Activated T-cell treated with anti-CD3 and anti-CD28 coated beads, Interleukin-2, amount 50 U/mL, for 48 hours (primary cell): ENCODE measurements at places on chromosomes 1 and 21.
A peak's percentile ranks its signal among the peaks of the same experiment; 100 is the strongest.

DNA sequence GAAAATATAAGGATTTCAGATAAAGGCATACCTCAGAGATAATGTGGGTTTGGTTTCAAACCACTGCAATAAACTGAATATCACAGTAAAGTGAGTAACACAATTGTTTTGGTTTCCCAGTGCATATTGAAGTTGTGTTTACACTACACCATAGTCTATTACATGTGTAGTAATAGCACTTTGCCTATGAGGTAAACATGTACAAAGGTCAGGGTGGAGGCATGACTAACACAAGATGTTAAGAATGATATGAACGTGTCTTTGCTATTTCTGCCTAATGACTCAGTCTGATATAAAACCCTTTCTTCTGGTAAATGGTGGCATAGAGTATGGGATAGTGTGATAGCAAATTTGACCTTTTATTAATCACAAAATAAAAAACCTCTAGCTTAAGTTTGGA, 621.5 kb upstream of the ADGRL2 start:
- no peak for DNase-seq

DNA sequence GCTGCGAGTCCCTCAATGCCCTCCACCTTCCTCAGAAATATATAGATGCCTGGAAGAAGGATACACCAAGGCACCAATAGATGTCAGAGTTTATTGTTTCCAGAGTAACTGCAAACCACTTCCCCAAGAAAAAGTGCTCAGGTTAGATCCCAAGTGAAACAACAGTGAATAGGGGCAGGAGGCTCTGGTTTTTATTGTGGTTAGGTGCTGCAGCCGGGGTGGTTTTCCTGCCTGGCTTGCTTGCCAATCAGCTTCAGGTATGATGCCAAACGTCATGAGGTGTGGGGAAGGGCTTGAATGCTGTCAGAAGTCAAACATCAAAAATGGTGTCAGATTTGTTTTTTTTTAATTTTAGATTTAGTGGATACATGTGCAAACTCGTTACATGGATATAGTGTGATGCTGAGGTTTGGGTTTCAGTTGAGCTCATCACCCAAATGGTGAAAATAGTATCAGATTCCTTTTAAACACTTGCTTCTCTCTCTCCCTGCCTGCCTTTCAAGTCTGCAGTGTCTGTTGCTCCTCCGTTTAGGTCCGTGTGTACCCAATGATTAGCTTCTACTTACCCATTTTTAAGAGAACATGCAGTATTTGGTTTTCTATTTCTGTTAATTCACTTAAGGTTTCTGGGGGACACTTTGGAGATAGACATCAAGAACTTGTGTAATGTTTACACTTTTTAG, 1317.0 kb downstream of the MRPL39 start:
- peak; percentile 21 for DNase-seq

DNA sequence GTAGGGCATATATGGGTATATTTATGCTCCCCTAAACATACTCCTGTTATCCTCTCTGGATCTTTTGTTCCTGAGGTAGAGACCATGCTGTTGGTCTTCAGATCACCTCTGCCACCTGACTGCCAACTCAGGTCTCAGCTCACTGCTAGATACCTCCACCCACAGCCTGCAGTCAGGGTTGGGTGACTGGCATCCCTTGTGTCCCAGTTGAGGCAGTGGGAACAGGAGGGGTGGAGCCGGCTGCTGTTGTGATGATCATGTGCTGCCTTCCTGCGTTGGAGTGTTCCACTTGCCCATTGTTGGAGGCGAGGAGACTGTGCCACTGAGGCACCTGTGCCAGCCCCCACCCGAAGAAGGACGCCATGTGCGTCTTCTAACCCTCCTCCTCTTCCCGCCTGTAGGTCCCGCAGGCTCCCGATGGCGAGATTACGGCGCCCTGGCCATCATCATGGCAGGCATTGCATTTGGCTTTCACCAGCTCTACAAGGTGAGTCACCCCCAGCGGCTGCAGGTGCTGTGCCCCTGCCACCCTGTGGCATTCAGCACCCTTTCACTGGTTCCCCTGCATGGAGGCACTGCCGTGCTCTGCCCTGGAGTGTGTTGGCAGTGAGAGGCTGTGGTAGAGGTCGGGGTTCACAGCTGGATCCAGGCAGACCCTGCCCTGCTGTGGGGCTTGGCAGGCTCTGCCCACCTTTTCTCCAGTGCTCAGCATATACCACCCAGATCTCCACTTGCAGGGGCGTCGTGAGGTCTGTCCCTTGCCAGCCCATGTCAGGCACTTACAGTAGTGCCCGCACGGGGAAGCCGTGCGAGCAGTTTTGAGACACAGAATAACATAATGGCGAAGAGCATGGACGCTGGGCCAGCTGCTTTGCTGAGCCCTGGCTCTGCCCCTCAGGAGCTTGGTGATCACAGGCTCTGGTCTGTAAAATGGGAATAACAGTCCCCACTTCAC, 143.5 kb downstream of the PEX14 start:
- no peak for DNase-seq

DNA sequence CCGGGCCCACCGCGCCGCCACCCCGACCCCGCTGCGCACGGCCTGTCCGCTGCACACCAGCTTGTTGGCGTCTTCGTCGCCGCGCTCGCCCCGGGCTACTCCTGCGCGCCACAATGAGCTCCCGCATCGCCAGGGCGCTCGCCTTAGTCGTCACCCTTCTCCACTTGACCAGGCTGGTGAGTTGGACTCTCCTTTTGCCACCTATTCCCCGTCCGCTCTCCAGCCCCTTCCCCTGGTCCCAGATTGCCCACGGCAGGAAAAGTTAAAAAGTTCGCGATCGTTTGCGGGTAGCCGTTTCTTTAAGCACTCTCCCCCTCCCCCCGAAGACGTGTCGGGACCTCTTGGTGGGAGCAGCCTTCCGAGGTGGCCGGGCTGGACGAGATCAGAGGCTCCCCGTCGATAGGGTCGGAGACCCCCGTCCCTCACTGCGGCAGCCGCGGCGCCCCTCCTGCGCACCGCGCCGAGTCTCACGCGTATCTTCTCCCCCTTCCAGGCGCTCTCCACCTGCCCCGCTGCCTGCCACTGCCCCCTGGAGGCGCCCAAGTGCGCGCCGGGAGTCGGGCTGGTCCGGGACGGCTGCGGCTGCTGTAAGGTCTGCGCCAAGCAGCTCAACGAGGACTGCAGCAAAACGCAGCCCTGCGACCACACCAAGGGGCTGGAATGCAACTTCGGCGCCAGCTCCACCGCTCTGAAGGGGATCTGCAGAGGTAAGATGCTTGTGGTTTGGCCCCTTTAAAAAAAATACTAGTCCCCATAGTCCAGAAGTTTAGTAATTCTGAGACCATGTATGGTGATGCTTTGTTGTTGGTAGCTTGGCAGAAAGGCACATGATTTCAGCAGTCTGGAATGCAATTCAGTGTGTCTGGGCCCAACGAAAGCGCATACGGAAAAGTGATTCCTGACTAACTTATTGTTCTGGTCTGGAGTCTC, 576 bp downstream of the CCN1 start:
- DNase-seq: peak; percentile 80

DNA sequence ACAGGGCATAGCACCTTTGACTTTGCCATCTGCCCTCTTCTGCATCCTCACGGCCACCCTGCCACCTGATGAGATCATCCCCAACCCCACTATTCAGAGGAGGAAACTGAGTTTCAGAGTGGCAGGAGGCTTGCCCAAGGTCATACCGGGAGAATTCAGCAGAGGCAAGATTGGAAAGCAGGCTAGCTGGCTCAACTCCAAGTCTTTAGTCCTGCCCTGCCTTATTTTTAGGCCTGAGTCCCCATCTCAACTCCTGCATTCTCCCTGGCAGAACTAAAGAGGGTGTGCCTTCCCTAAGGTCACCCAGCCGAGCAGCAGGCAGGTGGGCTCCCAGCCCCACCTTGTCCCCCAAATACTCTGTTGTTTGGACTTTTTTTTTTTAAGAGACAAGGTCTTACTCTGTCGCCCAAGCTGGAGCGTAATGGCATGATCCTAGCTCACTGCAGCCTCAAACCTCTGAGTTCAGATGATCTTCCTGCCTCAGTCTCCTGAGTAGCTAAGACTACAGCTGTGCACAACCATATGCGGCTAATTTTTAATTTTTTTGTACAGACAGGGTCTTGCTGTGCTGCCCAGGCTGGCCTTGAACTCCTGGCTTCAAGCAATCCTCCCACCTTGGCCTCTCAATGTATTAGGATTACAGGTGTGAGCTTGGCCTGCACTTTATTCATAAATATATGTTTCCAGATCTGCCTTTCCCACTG, 13.8 kb upstream of the FGR start:
- no peak for DNase-seq

- no peak for DNase-seq
These were observed 108.6 kb upstream of the ERRFI1 start for GRCh38 chr1:8134546-8135235.

- DNase-seq: no peak
These were observed 149.9 kb downstream of the SPATA17 start for GRCh38 chr1:217781056-217781455.

DNA sequence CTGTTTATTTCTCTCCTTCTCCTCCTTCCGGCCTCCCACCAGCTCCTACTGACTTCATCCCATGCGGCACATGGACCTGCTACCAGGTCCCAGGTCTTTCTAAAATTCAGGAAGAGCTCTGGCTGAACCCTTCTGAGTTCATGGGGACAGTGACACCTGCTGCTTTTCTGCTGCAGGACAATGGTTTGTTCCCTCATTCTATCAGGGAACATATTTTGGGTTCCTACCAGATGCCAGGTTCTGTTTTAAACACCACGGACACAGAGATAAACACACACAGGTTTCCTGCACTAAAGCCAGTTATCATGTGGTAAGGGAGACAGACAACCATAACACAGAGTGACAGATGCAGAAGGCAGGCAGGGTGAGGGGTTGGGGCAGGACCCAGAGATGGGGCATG, 114.0 kb upstream of the RAB4A start:
- DNase-seq: no peak

- DNase-seq: no peak
These were observed 520.4 kb upstream of the B3GALT2 start for GRCh38 chr1:193706766-193707165.

DNA sequence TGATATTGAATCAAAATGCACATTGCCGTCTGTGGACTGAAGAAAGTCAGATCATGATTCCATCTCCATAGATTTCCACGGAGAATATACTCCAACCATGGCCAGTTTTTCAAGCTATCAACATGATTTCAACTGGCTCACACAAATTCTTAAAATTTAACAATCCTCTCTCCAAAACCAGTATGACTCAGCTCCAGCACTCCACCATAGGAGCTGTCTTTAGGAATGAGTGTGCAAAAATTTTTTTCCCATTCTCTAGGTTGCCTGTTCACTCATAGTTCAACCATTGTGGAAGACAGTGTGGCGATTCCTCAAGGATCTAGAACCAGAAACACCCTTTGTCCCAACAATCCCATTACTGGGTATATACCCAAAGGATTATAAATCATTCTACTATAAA, 40.8 kb downstream of the RGL1 start:
- no peak for DNase-seq

DNA sequence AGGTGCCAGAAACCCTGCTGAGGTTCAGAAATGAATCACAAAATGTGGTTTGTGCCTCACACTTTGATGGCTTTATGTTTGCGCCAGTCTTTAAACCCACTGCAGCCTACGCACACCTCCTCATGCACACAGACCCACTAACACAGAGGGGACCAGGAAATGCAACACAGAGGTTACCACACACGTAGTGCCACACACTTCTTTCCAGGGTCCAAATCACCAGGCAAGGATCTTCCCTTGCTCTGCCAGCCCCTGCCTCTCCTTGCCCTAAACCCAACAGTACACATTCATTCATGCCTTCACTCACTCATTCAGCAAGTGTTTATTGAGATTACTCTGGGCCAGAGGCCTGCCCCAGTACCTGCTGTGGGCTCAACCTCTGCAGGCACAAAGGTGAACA, 17.5 kb downstream of the MAB21L3 start:
- peak; percentile 76 for DNase-seq

GRCh38 chr1:156920233-156921052, at the start of gene LRRC71:
Gene LRRC71, plus strand, starts transcription at chr1:156920632. Its CDS starts 172 bp downstream, at chr1:156920804.
- peak; percentile 89 for DNase-seq

- DNase-seq: no peak
These were observed 70.0 kb downstream of the PLD5 start for GRCh38 chr1:242454262-242455051.

GRCh38 chr1:153515504-153516394, 20.0 kb downstream of the S100A6 start:
- DNase-seq: no peak

DNA sequence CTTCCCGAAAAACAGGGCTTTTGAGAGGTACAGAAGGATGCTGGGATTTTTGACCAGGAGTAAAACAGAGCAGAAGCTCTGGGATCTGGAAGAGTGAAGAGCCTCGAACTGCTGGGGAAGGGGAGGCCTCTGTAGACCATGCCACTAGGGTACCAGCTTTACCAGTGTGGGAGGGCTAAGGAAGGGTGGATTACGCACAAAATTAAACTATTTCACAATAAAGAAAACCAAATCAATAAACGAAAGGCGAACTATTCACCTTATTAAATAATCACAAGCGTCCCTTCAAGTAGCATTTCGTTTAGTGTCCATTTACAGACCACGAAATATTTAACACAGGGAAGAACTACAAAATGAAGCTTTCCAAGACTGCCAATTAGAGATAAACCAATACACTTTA, 723 bp downstream of the CZIB start:
- DNase-seq: no peak

- no peak for DNase-seq
These were observed 131.2 kb downstream of the TRABD2B start for GRCh38 chr1:47865881-47866535.

- peak; percentile 67 for DNase-seq
These were observed 73.2 kb downstream of the BCAR3 start for GRCh38 chr1:93608187-93609109.

DNA sequence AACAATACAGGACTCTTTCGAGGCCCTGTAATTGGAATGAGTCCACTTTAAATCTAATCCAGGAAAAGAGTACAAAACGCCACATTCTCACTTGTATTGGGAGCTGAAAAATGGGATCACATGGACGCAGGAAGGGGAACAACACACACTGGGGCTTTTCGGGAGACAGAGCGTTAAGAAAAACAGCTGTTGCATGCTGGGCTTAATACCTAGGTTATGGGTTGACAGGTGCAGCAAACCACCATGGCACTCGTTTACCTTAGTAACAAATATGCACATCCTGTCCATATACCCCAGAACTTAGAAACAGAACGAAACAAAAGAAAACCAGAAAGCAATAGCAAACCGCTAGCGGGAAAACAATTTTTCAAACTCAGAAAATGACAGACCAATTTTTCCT, 1532.7 kb upstream of the TPTE start:
- DNase-seq: no peak

- DNase-seq: no peak
These were observed 147.1 kb downstream of the NTPCR start for GRCh38 chr1:233097546-233097945.

DNA sequence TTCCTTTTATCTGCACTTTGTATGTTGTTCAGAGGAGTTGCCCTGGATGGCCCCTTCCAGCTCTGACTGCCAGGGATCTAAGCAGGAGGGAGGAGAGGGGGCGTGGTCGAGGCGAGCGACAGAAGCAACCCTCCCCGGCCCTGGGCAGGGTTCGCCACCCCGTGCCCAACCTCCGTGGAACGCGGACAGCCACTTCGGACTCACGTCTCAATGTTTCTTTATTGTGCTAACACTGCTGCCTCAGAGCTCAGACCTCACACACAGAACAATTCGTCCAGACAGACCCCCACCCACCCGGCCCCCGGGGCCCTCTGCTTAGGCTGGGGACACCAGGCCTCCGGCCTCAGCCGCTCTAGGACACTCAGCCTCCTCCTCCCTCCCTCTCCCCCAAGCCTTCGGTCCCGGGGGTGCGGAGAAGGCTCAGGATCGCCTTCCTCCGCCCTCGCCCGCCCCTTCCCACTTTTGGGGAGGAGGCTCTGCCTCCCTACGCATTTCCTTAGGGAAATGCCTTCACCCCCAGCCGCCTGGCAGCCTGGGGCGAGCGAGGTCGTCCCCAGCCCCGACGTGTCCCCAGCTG, 8.3 kb downstream of the VSIG8 start:
- DNase-seq: peak; percentile 43

GRCh38 chr1:166971252-166971651, 4.1 kb downstream of the ILDR2 start:
- DNase-seq: no peak
